NCI-H1092 treated with DMSO at 0.1 percent for 48 hours (cell line): ENCODE measurements at places on chromosomes 13 and 19.

DNA sequence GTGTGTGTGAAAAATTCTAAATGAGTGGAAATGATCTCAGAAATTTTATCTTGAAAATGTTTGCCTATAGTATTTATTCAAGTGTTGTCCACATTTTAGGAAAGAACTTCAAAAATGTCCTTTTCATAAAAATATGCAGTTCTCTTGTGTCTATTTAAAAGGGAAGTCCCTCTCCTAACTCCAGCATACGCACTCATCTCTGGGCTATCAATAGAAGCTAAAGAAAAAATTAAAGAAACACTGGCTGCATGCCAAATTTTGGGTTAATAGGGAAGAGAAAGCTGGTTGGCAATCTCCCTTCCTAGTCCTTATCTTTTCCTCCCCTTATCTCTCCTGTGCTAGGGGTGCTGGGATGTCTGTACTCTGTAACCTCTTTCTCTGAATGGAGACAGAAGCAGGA, 313.3 kb downstream of the ENOX1 start:
- no peak for DNase-seq

- no peak for DNase-seq
Observed at GRCh38 chr19:16721051-16721450, 1.4 kb downstream of the NWD1 start.

GRCh38 chr13:60931858-60932546, 483.6 kb downstream of the PCDH20 start:
- no peak for DNase-seq

DNA sequence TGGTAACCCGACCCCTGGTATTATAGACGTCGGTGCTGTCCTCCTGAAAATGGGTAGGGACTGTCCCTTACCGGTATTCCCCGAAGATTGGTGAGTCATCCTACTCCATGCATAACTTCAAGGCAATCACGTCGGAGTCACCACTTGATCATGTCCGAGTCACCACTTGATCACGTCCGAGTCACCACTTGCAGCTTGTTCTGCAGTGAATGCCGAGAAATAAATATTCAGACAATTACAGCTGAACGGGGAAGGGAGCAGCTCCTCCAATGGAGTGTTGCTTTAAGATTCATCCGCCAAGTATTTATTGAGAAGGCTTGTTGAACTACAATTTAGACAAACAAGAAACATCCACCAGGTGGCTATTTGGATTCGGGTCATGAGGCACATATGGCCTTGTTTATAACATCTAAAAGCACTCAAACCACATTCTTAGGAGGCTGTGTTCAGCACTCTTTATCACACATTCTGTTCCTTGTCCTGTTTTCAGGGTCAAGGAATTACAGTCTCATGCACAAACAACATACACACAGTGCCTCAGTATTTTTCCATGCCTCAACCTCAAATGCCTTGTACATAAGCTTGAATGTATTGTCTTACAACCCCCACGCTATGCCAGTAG, 43.1 kb downstream of the ZNF726 start:
- no peak for DNase-seq

GRCh38 chr19:18685597-18686190, 2.2 kb downstream of the CRTC1 start:
- no peak for DNase-seq

DNA sequence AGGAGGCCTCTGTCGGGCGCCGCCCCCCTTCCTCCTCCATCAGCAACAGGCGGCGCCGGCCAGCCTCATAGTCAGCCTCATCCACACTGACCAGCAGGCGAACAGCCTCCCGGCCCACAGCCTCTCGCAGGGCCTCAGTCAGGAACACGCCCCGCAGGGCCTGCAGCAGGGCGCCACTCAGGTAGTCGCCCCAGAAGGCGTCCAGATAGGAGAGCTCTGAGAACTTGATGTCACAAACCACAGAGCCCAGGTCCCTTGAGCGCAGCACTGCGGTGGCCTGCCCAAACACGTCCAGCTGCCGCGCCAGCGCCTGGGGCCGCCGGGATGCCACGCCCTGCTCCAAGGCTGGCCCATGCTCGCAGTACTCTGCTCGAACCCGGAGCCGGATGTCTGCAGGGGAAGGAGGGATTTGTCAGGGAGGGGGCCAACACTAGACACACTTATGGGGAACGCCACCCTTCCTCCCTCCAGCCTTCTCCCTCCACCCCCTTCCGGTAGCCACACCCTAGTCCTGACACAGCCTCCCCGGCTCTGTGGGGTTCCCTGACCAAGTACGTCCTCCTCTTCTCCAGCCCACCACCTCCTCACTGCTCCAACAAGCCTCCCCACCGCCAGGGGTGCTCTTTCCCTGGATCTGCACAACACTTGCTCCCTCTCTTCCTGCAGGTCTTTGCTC, 17.9 kb downstream of the DEDD2 start:
- no peak for DNase-seq
